ENCODE measurements at places on chromosomes 1 and 21.

DNA sequence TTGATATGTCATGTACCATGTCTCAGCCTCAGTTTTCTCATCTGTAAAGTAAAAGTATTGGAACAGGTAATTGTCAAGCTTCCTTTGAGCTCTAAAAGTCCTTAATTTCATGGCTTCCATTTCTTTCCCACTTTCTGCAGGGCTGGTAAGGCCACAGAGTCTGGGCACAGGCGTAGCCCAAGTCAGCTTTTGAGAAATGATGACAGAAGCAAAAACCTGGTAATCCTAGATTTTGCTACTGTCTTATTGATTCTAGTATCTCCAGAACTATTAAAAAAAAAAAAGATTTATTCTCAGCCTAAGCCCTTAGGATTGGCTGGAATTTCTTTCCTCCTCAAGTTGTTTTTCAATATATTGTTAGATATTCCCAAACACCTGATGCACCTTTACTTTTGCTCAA lies 31.3 kb downstream of the PLXNA2 start:
- DNase-seq, result no peak

GRCh38 chr1:186374303-186375151 lies 526 bp downstream of the TPR start:
- peak; percentile 18 for DNase-seq

DNA sequence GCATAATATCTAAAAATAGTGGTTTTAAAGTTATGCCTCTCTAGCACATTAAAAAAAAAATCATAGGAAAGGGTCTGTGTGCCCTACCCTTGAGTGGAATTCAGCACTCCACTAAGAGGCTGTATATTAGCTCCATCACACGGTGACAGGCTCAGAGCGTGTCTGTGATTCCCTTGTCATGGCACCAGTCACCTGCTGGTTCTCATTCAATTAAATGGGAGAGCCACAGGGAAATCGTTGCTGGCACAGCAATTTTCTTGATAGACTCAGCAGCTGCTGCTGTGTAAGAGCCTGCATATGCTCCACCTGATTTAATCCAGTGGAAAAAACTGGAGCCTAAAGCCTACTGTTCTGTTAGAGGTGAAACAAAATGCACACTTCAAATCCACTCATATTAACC lies 9.5 kb downstream of the ATP6V1G3 start:
- no peak for DNase-seq

DNA sequence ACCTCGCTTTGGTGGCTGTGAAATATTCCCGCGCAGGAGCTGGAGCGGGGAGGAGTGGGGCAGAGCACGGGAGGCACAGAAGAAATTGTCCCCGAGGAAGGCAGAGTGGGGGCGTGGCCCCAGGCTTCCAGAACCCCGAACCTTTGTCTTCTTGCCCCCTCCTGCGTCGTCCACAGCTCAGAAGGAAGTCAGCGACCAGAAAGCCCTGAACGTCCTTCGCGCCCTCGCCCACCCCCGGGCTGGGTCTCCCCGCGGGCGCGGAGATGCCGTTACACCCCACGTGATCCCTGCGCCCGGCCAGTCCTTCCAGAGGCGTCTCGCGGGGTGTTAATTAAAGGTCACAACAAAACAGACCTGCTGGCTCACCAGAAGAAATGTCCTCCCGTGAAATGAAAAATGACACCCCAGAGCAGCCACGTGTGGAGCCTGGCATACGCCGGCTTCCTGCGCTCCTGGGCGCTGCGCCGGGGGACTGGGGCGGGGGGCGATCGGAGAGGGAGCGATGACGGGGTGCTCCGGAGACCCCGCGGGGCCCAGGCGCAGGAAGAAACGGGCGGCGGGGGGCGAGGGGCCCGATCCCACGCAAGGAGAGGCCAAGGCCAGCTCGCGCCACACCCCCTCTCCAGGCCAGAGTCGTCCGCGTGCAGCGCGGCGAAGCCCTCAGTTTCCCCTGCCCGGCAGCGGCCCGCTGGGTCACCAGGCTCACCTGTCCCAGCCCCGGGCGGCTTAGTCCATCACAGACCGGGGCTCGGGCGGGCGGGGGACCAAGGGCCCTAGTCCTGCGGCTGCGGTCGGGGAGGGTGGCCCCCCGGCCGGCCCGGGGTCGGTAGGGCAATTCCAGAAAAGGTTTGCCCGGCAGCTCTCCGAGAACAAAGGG lies 995 bp upstream of the KIF26B start:
- peak; percentile 20 for DNase-seq

Measured in A549 (cell line).